ENCODE measurements at places on chromosomes 3 and 15.

DNA sequence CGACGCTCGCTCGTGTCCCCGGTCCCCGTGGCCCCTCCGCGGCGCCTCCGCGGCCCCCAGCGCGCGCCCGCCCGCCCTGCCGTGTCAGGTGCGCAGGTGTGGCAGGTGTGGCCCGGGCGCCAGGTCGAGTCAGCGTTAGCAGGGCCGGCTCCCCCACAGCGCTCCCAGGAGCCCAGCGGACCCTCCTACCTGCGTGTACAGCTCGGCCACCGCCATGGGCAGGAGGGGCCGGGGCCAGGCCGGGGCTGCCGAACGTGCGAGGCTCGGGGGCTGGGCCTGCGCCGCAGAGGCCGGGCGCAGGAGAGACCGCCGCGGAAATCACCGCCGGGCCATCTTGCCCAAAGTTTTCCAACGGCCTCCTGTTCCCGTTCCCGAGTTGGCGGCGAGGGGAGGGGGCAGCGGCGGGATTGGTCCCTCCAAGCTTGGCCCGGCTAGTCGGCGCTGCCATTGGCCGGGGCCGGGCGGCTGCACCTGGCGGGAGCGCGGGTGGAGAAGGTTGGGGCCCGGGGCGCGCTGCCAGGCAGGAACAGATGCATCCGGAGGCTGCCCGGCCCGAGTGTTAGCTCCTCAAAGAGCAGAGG lies at the start of gene MYO5C:
Gene MYO5C, minus strand, starts transcription at position 384 of the 581 bp plus-strand sequence. Its CDS starts 168 bp downstream, at position 216.
- DNase-seq = peak; percentile 69

DNA sequence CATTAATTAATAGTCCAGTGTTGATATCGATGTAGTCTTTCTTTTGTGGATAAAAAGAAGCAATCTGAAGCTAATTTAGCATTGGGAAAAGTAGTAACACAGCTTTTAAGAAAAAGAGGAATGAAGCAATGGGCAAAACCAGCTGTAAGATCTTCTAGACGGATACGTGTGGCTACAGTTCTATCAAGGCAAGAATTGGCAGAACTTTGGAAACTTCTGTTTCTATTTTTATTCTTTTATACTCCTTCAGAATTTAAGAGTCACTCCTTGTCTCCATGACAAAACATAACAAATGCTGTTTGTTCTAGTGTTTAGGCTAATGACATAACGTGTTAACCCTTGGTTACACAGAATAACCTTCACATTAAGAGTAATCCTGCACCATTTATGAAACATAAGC lies 289.2 kb downstream of the ROBO2 start:
- DNase-seq = no peak

DNA sequence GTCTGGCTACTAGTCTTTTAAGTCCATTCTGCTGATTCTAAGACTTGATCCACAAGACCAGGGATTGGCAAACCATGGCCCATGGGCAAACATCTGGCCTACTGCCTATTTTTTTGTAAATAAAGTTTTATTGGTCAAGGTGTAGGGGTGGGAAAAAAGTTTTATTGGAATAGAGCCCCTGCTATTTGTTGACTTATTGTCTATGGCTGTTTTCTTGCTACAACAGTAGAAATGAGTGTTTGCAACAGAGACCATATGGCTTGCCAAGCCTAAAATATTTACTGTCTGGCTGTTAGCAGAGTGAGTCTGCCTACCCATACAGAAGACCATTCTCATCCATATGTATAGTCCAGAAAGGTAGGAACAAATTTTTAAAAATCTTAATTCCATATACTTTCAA lies 106.4 kb downstream of the PTPRG start:
- no peak for DNase-seq

GRCh38 chr3:18224426-18224825 lies 200.7 kb downstream of the SATB1 start:
- no peak for DNase-seq

DNA sequence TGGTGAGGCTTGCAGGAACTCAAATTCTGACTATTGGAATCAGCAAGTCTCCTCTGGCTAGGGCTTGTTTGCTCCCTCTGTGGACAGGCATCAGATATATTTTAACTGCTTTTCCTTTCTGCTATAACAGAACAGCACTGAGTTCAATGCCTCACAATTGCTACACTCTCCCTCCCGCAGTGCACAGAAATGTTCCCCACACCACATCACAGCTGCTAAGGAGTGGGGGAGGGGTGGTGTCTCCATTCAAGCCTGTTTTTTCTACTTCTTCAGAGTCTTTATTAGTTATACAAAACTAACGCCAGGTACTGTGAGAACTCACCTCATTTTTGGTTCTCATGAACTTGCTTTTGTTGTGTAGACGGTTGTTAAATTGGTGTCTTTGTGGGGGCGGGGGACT lies 68.5 kb downstream of the BCHE start:
- DNase-seq = no peak

DNA sequence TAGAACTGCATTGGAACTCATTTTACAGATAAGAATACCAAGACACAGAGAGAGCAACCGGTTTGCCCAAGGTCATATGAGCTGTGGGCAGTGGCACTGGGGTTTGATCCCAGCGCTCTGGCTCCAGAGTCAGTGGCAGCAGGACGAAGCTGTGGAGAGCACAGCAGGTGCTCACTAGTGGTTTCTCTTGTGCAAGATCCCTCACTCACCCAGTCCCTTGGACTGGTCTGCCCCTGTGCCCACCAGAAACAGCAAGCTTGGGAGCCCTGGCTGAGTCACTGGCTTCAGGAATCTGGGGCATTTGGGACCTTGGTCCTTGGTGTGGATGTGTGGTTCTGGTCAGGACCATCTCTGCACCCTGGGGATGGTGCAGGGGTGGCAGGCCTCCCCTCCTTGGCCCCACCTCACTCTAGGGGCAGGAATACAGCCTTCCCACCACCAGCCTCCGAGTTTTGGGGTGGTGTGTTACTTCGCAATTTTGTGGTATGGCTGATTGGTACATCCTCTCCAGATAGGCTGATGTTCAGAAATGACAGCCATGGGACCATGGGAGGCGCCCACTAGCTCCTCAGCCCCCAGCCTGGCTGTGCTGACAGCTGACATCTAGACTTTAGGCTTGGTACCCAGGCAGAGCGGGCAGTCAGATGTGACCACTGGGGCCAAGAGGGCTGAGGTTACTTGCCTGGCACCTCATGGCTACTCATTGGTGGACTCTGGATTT lies 104.6 kb downstream of the LSM3 start:
- DNase-seq = no peak

DNA sequence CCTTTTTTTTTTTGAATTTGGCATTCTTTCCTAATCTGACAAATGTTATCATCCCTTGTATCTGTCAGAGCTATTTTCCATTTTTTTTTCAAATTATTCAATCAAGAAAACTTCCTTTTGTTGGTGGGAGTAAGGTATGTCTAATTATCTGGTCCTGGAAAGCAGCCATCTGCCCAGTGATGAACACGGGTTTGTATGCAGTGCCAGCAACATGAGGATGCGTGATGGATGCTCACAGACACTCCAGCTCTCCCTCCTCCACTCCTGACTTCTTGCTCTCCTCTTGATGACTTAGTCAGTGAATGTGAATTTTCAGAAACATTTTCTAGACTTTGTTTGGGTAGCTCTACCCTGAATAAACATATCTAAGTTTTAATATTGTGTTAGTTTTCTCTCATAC lies 79.2 kb downstream of the IL1RAP start:
- no peak for DNase-seq

- DNase-seq = no peak
Observed at GRCh38 chr3:58999134-58999773, 50.6 kb downstream of the CFAP20DC start.

DNA sequence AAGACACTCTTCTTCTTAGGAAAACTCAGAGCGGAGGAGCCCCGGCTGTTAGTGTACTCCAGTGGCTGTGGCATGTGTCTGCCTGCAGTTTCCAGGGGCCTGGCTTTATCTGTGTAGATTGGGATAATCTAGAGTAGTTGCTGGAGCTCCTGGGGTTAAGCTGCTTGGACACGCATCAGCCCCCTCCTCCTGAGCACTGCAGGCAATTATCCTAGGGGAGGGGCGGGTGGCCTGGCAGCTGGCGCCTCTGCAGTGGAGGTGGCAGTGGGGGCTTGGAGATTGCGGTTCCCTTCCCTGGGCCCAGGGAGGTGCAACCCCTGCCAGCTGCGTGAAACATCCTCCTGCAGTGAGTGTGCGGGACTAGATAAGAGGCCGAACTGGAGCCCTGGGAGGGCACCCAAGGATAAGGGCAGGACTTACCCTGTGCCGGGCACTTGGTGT lies 68.2 kb downstream of the EFCAB12 start:
- no peak for DNase-seq

GRCh38 chr3:65500398-65501306 lies 538.1 kb downstream of the MAGI1 start:
- no peak for DNase-seq

DNA sequence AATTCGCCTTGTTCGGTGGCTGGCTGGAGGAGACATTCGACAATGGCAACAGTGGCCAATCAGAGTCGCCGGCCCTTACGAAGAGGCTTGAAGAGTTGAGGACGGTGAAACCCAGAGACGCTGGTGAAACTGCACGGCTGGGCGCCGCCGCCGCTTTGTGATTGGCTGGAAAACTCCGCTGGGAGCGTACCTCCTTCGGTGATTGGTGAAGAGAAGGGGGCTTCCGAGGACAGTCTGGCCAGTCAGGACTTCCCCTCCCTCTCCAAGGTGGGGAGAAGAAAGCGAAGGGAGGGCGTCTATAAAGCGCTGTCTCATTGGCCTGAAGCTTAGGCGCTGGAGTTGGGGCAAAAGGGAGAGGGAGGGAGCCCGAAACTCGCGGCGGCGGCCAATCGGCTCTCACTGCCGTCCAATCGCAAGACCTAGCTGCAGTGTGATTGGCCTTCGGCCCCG lies 554 bp upstream of the GSK3B start:
- DNase-seq = peak; percentile 100

GRCh38 chr15:66100761-66101160 lies 152.8 kb downstream of the MEGF11 start:
- DNase-seq = peak; percentile 17

- DNase-seq = no peak
Observed at GRCh38 chr15:29968099-29968894, 114.5 kb upstream of the GOLGA8J start.

DNA sequence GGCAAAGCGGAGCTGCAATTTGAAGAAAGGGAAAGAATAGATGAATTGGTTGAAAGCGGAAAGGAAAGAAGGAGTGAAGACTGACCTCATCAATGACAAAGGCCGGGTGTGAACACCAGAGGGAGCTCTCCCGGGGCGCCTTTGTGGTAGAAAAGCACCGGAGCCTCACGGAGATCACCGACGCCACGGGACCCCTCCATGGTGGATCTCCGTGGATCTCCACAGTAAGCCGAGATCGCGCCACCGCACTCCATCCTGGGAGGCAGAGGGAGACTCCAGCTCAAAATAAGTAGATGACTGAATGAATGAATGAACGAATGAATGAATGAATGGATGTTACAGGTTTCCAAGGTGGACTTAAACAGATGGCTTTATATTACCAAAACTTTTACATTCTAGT lies 25.0 kb downstream of the GPR160 start:
- DNase-seq = no peak

Data from sciatic nerve (tissue), 2 donors.